ENCODE measurements at places on chromosomes 2 and 18.

GRCh38 chr18:49546719-49547273 is 15.1 kb upstream of the LIPG start:
- DNase-seq = no peak

DNA sequence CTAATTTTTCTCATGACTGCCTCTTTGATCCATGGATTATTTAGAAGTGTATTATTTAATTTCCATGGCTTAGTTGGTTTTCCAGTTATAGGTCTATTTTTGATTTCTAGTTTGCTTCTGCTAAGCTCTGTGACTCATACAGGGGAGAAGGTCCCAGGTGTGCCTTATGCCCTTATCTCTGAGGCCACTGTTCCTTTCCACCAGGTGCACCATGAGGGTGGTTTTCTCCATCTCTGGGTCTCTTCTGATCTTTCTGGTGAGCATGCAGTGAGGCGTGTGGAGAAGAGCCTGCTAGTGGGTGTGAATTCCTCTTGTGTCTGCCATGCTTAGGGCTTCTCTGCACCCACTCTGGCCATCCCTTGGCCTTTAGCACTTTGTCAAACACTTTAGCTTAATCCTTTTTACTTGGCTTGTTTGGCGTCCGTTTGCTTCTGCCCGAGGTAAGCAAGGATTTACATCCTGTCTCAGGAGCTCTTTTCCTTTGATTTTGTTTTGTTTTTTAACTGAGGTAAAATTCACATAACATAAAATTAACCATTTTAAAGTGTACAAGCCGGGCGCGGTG is 129.8 kb upstream of the ARL4C start:
- DNase-seq = no peak

DNA sequence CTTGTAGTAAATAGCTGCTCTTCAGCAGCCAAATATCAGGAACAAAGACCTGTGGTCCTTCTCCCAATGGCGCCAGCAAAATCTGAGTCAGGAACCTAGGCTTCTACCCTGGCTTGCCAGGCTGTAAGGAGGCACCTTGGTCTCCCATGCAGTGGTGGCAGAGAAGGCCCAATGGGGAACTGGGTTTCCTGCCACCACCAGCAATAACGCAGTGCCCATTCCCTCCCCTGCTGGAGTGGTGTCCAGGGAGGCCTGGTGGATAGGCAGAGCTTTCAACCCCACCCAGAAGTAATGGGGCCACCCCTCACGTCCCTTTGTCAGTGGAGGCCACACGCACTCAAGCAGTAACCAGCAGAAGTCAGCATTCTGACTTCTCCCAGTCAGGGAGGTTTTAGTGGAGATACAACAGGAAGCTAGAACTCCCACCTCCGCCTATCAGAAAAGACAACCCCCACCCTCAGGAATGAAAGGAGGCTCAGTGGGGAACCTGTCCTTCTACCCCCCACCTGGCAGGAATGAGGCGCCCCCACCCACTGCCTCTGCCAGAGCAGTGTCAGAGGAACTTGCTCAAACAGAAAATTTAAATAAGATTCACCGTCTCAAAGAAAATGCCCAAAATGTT is 132.4 kb downstream of the COPS8 start:
- DNase-seq = no peak

DNA sequence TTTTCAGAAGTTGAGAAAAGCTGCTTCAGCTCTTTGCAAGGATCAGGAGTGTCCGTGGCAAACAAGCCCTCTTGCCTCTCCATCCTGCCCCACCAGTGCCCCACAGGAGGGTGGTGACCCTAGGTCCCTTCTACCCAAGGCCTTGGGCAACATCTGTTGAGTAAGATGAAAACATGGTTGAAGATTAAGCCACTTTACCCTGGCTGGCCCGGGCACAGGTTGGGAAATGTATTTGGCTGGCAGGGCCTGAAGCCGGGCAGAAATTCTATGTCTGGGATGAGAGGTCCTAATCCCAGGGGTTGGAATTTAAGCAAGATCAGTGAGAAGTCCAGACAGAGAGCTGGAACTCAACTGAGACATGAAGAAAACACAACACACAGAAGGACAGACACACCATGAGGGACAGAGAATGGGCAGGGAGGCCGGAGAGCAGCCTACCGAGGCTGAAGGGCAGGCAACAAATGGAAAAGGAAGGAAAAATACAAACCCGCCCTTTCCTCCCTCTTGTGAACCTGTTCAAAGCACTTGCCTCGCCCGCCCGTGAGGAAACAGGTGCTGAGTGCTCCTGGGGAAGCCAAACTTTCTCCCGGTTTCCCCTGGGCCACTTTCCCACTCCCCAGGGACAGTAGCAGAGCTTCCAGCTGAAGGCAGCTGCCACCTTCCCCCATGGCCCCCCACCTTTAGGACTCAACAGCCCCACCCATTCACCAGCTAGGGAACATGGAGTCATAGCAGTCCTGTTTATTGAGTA is 86.1 kb downstream of the TNS1 start:
- DNase-seq = no peak

GRCh38 chr2:109260886-109261700 is 132.1 kb downstream of the SH3RF3 start:
- DNase-seq = peak; percentile 28

- no peak for DNase-seq
Observed at GRCh38 chr2:47031909-47032668, 116.5 kb upstream of the MCFD2 start.

- peak; percentile 47 for DNase-seq
Observed at GRCh38 chr2:160427629-160428404, 65.8 kb downstream of the RBMS1 start.

GRCh38 chr18:9736286-9736835 is 28.3 kb downstream of the RAB31 start:
- DNase-seq = no peak

GRCh38 chr2:98004613-98005012 is 8.9 kb upstream of the TMEM131 start:
- no peak for DNase-seq
